ENCODE measurements at places on chromosomes 7 and 10.

GRCh38 chr7:84250452-84250851, 55.9 kb upstream of the SEMA3A start:
- no peak for DNase-seq

DNA sequence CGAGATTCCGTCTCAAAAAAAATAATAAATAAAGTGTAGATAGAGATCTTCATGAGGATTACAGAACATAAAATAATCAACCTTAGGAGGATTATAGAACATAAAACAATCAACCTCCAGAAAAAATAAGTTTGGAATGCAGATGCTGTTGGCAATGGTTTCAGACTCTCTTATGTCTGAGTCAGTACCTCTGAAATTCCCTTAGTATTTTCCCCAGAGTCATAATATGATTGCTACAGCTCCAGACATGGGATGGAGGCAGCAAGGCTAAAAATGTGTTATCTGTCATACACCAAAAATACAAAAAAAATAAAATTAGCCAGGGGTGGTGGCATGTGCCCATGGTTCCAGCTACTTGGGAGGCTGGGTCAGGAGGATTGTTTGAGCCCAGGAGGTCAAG, 22.2 kb downstream of the CADPS2 start:
- no peak for DNase-seq

DNA sequence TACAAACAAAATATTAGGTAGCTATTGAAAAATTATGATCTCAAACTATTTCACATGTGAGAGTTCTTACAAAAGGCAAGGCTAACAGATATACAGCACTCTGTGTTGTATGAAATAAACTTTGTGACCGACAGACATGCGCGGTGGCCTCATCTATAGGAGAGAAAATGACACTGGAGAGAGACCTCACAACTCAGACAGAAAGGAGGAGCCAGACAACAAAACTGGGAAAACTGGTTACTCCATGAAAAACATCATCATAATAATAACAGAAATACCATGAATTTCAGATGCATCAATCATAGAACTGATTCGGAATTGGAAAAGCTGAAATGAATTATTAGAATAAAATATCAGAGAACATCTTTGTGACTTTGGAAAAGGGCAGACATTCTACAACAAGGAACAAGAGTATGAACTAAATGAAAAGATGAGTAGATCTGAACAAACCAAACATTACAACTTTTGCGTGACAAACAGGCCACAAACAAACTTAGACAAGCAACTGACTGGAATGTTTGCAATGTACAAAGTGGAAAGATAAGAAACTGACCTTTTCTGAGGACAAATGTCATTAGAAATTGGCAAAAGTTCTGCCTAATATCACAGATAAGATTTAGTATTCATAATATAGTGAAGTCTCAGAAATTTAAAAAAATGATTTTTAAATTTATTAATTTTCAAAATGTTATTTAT, 69.3 kb downstream of the TNS3 start:
- DNase-seq: no peak

DNA sequence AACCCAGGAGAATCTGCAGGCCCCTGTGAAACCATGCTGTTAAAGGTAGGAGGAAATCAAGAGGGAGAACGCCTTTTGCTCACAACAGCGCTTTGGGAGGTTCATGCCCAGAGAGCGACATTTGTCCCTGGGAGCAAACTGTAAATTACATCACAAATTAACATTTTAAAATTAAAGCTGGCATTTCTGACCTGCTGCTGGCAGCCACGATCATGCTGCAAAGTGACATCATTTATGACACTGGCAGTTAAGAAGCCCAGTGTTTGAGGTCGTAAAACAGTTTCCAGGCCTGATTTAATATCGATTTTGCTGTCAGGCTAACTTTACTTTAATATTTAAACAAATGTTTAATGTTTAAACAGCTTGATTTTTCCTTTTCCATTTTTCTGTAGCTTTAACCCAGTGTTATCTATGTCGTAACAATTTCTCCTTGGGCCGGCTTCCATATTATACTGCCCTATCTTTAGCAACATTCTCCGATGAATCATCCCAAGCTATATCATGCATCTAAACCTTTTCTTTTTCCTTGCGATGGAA, 86.5 kb upstream of the NPVF start:
- DNase-seq: no peak

DNA sequence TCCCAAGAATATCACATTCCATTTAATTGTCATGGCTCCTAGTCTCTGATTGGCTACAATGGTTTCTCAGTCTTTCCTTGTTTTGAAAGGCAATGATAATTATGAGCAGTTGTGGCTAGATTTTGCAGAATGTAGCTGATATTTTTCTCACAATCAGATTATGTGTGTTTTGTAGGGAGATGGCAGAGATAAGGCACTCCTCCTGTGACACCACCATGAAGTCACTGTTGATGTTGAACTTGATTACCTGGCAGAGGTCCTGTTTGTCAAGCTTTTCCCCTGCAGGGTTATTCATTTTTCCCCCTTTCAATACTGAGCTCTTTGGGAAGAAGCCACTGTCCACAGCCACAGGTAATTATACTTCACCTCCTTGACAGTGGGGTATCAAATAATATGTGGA, 602.9 kb upstream of the PFKP start:
- DNase-seq: no peak

GRCh38 chr10:77256346-77256745, 381.3 kb downstream of the KCNMA1 start:
- no peak for DNase-seq

- no peak for DNase-seq
Observed at GRCh38 chr10:1089017-1089689, 33.0 kb downstream of the WDR37 start.

DNA sequence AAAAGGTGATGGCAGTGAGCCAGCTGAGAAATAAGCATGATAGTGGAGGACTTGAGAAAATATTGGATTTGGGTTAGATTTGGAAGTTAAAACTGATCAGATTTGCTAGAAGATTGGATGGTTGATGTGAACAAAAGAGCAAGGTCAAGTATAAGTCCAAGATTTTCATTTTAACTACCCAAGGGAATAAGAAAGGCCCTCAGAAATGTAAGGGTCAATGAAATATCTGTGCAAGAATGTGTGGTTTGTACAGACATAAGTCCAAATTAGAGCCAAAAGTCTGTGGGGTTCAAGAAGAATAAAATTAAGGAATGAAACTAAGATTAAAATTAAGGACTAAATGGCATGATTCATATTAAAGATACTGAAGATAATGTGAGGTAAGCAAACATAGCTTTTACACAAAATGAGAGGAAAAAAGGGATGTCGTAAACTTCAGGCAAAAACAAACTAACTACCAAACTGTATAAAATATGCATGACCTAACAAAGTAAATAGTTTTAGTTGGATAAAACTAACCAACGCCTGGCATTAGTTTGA, 78.4 kb upstream of the CACNA2D1 start:
- no peak for DNase-seq

DNA sequence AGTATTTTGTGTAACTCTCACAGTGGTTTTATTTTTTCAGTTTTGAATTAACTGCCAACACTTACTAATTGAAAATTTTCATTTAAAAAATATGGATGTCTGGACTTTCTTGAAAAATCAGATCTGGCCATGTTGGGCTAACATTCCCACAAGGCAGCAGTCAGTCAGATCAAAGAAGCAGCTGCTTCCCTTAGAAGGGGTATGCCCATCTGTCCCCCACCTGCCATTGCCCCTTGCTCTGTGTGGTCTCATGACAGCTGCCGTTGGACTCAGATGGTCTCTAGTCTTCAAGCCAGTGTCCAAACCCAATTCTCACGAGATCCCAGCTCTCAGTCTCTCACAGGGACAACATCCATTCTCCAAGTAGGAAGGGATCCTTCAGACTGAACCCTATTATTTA, 212.1 kb upstream of the GHITM start:
- DNase-seq: no peak

Data from stimulated activated CD8-positive, alpha-beta memory T cell treated with anti-CD3 and anti-CD28 coated beads, Interleukin-2, amount 100 ng/mL, for 48 hours (primary cell).